ENCODE measurements at places on chromosomes 16 and 17. TPM values are rescaled to one million over a fixed set of nuclear protein-coding genes. Genes with fewer than 3 reads are reported as not detected.

GRCh38 chr17:66354981-66355380, 52.6 kb downstream of the PRKCA start:
- H3K4me3 ChIP-seq: no peak overlapping the region
- no peaks in the 10 kb centered on the region for H3K27me3 ChIP-seq
- H3K36me3 ChIP-seq: no peaks in the 10 kb centered on the region
- no peak overlapping the region for H3K27ac ChIP-seq
- no peak for DNase-seq

DNA sequence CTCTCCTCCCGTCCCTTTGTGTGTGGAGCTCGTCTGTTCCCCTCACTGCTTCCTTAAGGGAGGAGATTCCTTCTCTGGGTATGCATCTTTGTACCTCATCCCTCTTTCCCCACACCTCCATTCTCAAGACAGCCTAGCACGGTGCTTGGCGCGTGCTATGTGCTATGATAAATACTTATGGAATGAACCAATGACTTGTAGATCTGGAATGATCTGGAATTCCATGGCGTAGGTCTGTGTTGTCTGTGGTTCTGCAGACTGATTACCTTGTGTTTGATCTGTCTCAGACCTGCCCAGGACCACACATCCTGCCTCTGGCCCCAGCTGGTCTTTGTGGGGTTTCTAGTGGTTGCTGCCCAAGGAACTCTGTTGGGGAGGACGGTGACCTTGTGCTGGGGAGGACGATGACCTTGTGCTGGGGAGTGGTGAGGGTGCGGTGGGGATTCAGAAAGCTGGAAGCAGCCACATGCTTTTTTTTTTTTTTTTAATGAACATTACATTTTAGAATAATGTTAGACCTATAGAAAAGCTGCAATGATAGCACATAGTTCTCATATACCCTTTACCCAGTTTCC, 33.5 kb upstream of the ETV4 start:
- DNase-seq: no peak
- H3K36me3 ChIP-seq: no peaks in the 10 kb centered on the region
- H3K27ac ChIP-seq: peak overlapping the region; percentile 65
- no peak overlapping the region for H3K4me3 ChIP-seq
- H3K27me3 ChIP-seq: no peaks in the 10 kb centered on the region
- H3K4me1 ChIP-seq: peaks cover 25% of the 10 kb centered on the region

- no peaks in the 10 kb centered on the region for H3K27me3 ChIP-seq
- peaks cover 27% of the 10 kb centered on the region for H3K4me1 ChIP-seq
- H3K27ac ChIP-seq: peak overlapping the region; percentile 33
- no peak overlapping the region for H3K4me3 ChIP-seq
- peak; percentile 64 for DNase-seq
Observed at GRCh38 chr16:66660422-66661209, 35.9 kb downstream of the CMTM4 start.

Gene TEKT1
- not detected for polyA plus RNA-seq

DNA sequence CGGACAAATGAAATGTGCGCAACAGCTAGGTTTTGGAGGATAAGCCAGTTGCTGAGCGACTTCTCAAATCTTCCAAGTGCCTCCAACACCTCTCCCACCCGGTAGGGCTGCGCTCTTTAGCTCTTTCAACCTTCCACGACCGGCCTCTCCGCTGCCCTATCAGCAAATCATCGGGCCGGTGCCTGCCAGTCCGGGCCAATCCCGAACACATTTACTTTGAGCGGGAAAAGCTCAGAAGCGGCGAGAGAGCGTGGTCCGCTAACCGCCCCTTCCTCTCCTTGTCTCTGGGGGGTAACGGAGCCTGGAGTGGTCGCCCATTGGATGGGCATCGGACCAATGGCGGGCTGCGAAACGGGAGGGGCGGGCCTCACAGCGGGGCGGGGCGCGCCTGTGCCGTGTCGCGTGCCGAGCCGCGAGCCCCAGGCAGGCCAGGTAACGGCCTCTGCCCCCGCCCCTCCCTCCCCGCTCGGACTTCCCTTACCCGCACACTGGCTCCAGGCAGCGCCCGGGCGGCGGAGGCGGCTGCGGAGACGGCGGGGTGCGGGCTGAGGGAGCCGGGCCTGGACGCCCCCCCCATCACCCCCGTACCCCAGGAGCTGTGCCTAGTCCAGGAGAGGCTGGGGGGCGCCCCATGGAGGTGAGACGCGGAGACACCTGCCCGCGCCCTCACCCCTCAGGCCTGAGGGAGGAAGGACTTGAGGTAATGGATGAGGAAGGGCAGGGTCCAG, at the start of gene MEIOC:
TSS of gene MEIOC (plus strand) at position 486 of the 728 bp plus-strand sequence. CDS start at position 632, 146 bp downstream.
- H3K36me3 ChIP-seq: no peaks in the 10 kb centered on the region
- H3K4me1 ChIP-seq: peaks cover 4% of the 10 kb centered on the region
- H3K27me3 ChIP-seq: peaks cover 13% of the 10 kb centered on the region
- no peak for DNase-seq
